CD8-positive, alpha-beta T cell (primary cell): ENCODE measurements at places on chromosomes 1 and 21.
A peak's percentile ranks its signal among the peaks of the same experiment; 100 is the strongest.

- DNase-seq, result no peak
These were observed 18.0 kb downstream of the PTPRU start for GRCh38 chr1:29254346-29254745.

GRCh38 chr1:58748666-58749065, 35.2 kb downstream of the JUN start:
- DNase-seq, result no peak

- DNase-seq, result no peak
These were observed 3.3 kb downstream of the CSRP1 start for GRCh38 chr1:201503397-201504176.

DNA sequence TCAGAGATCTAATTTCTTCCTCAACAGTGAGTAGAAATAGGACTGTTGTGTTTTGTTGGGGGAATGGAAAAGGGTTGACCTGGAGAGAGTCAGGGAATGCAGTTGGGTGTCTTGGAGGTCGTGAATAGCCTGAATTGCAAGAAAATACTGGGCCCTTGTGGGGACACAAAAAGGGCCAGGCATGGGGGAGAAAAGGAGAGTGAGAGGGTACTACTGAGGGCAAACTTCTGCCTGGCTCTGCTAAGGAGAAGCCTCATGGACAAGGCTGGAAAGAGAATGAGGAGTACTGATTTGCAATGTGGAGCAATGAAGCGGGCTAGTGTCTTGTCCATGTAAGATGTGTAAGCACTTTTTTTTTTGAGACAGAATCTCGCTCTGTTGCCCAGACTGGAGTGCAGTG, 96.2 kb upstream of the IRF2BP2 start:
- no peak for DNase-seq

DNA sequence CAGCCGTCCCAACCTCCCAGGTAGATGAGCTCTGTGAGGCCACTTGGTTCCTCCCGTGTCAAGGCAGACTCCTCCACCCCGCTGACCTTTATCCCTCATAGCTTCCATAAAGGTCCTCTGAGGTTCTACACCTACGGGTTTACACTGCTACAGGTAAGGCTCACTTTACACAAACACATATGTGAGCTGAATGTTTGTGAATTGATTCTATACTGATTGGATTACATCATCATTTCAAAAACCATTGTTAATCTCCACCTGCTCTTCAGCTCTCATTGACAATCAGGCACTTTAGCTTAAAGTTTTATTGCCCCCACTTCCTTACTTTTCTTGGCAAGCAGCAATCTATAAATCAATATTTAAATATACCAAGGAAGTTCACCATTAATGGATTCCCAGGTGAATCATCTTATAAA, 12.8 kb upstream of the RGS16 start:
- DNase-seq, result no peak

GRCh38 chr21:42532466-42533181, 19.0 kb downstream of the SLC37A1 start:
- DNase-seq, result no peak

DNA sequence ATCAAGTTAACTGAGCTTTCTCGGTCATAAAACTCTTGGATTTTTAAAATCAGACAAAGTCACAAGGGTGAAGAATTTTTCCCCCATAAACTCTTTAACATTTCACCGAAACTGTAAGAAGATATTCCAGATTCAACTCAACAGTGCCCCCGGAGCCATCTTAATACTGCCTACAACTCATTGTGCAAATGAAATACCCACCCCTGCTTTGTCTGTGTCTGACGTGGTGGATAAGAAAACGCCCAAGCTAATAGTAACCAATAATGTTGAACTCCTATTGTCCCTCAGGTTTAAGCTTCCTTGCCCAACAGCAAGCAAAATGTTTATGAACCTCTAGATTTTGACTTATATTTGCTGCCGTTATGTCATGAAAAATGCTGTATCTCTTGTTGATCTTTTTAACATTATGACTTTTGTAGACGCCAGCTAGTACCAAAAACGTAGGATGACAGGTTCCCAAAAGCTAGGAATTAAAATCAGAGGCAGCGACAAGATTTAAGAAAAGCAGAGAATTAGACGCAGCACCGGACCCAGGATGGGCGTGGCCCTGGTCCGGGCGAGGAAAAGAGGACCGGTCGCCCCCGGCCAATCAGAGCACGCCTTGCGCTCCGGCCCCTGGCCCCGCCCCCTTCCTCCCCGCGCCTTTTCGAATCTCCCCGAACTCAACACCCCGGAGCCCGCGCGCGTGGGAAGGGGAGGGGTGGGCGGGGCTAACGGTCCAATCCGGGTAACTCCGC, 1.1 kb downstream of the STMN1 start:
- peak; percentile 94 for DNase-seq
